ENCODE measurements at places on chromosomes 5 and 9.

GRCh38 chr5:174971210-174971609, 246.8 kb downstream of the MSX2 start:
- DNase-seq = no peak

DNA sequence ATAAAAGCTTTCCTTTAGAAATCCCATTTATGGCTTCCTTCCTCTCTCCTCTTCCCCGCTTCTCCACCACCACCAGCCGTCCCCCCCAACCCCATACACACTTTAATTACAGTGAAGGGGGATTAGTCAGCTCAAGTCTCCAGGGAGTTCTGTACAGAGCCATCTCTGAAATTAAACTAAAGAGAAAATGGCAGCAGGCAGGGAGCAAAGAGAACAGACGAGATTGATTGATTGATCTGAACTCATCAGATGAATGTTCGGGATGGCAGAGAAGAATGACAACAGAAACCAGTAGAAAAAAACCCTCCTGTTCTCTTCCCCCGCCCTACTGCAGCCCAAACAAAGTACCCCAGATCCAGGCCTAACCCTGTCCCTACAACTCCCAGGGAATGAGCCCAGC, 241.7 kb upstream of the PANK3 start:
- DNase-seq = no peak

GRCh38 chr9:121218357-121219027, 16.8 kb upstream of the RAB14 start:
- no peak for DNase-seq

DNA sequence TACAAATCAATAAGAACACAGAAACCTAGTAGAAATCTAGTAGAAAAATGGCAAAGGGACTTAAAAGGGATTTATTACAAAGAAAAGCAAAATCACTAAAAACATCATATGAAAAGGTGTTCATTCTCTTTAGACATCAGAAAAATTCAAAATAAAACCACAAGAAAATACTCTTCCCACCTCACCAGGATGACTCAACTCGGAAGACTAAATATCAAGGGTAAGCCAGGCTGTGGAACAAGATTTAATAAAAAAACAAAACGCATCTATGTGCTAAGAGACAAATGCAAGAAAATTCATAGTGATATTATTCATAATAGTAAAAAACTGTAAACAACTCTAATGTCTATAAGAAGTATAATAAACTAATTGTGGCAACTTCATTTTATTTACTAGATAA, 181.6 kb upstream of the GHR start:
- DNase-seq = no peak

DNA sequence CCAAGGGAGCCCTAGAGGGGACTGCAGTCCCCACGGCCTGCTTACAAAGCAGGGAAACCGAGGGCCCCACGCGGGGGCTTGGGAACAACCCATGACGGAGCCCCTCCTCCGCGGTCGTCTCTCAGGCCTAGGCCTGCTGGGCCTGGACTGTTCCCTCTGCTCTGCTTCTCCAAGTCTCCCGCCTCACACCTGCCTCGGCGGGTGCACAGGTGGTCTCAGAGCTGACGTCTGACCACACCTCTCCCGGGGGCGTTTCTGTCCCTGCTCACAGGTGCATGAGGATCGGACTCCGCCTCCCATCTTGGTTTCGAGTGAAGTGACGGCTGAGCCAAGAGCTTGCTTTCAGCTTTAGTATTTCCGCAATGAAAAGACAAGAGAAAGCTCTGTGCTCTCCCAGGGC, 72.1 kb downstream of the MRPL36 start:
- DNase-seq = no peak

- DNase-seq = no peak
Measured at GRCh38 chr9:118262191-118262590, 558.0 kb downstream of the TLR4 start.
